ENCODE measurements at places on chromosomes 12 and 14.

GRCh38 chr14:97023871-97024270 lies 226.7 kb downstream of the VRK1 start:
- DNase-seq = no peak

DNA sequence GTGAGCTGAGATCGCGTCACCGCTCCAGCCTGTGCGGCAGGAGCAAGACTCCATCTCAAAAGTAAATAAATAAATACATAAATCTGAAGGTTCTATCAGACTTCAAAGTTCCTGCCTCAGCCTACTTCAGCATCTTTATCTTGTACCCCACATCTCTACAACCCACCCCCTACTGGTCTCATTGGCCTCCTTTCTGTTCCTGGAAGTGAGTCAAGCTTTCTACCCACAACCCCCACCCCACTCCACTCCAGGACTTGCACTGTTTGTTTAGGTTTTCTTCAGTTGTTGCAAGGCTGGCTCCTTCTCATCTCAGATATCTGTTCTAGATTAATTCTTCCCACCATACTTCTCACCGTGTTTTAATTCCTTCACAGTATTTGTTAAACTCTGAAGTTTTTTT lies 714 bp upstream of the PSMC6 start:
- no peak for DNase-seq

DNA sequence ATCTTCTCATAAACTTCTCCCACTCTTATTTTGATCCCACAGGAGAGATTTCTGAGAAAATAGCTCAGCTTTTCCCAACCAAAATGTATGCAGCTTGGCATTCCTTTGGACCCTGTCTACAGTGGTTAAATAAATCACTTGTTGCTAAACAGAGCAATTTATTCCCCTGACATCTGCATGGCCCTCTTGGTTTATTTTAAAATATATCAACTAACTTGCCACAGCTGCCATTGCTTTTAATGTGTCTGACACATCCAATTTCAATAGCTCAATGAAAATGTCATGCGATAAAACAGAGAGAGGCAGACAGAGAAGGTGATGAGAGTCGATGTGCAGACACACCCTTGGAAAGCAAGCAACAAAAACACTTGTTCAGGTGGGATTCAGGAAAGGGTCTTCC lies 128.3 kb downstream of the SSPN start:
- no peak for DNase-seq

DNA sequence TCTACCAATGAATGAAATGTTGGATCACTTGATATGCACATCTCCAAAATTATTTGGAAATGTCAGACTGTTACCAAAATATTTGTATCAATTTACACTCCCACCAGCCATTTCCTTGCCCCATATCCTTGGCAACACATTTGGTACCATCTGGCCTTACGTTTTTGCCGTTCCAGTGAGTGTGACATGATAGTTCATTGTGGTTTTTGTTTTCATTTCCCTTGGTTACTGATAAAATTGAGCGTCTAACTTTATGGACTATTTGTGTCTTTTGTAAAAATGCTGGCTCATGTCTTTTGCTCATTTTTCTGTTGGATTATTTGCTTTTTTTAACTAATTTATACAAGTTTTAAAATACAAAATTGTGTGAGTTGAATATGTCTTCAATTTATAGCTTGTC lies 11.0 kb downstream of the KLHDC1 start:
- no peak for DNase-seq

GRCh38 chr14:64826333-64826732 lies 53.4 kb downstream of the SPTB start:
- DNase-seq = no peak

DNA sequence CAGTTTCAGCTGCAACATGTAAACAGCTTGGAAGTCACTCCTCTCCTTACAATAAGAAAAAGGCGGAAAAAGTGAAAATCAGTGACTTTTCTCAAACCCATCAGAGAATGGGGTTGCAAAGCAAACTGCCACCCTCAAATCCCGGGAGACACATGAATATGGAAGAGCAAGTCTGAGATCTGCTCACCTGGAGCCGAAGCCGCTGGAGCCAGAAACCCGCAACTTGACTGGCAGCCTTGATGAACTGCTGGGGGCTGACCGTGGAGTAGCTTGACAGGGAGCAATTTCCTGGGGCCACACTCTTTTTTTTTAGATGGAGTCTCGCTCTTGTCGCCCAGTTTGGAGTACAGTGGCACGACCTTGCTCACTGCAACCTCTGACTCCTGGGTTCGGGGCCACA lies 208.2 kb downstream of the KIF26A start:
- DNase-seq = no peak

DNA sequence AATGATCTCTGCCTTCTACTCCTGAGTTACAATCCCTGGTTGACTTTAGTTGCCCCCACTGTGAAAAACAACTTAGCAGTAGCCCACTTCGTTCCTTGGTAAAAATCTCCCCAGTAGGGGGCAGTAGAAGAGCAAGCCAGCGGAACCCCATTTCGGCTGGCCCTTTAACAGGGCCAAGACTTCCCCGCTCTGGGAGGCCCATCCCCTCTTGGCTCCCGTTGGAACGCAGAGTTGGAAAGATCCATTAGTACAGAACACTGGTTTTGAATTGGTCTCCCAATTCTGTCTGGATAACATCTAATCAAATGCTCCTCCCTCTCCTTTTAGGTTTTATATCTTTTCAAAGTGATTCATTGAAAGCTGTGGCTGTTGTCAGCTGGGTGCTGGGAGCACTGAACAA lies 1133.3 kb downstream of the BCL11B start:
- peak; percentile 78 for DNase-seq

- no peak for DNase-seq
Measured at GRCh38 chr12:77062846-77063461, 2.4 kb downstream of the E2F7 start.

DNA sequence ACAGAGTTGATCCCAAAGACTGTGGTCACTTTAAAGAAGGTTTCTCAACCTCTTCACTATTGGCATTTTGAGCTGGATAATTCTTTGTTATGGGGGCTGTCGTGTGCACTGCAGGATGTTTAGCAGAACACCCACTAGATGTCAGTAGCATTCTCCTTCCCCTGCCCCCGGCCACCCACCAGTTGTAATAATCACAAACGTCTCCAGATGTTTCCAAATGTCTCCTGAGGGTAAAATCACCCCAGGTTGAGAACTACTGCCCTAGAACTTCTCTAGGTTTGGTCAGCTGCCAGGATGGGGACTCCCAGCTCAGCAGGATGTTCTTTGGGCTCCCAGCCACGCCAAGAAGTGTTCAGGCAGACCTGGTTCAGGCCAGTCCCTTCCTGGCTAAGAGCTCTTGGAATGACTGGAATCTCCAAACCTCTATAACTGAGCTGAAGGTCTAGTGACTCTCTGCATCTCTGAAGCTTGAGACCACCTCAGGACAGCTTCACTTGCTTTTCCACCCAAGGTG lies 12.5 kb upstream of the AJUBA start:
- DNase-seq = peak; percentile 82

GRCh38 chr12:82146740-82147139 lies 211.4 kb downstream of the CCDC59 start:
- peak; percentile 46 for DNase-seq

- DNase-seq = no peak
Measured at GRCh38 chr12:53806721-53807120, 54.9 kb upstream of the CISTR start.

DNA sequence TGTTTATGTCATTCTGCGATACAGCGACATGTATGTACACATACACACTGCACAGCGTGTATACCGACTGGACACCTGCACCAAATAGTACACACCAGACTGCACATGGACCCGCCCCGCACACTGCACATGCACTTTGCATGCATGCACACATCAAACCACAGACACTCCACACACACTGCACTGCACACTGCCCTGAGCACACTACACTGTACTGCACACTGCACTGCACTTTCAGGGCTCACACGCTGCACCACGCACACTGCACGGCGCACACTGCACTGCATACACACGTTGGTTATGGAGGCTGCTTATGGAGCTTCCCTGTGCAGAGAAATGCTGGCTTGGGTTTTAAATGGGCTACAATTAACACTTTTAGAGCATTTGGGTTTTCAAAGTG lies 1.6 kb downstream of the PAPLN start:
- no peak for DNase-seq

GRCh38 chr12:19209661-19210060 lies 80.1 kb downstream of the PLEKHA5 start:
- no peak for DNase-seq

DNA sequence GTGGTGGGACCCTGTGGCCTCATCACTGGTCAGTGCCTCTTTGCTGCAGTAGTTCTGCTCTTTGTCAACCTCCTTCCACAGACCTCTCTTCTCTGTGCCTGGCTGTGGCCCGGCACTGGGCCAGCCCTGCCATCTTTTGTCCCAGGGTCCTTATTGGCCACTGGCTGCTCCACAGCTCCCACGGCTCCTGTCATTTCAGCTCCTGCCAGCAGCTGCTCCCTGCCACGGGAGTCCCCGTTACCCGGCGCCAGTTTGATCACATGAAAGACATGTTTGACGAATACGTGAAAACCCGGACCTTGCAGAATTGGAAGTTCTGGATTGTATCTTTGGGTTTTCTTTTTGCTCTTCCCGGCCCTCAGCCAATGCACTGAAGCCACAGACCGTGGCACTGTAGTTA lies 35.4 kb downstream of the IL31 start:
- DNase-seq = no peak

GRCh38 chr12:116065606-116066005 lies 211.9 kb downstream of the MED13L start:
- no peak for DNase-seq

- DNase-seq = peak; percentile 13
Measured at GRCh38 chr14:47186486-47186885, 488.9 kb downstream of the MDGA2 start.
